ENCODE measurements at places on chromosomes 7 and 10. TPM values are rescaled to one million over a fixed set of nuclear protein-coding genes. Genes with fewer than 3 reads are reported as not detected.

ITGA8 gene
- 2.6 TPM for total RNA-seq

WNT16 gene
- total RNA-seq: 0.16 TPM

KBTBD2 gene
- total RNA-seq: 18.2 TPM

ADCY1 gene
- 0.72 TPM for total RNA-seq

FAM204A gene
- 103 TPM for total RNA-seq

LAMB1 gene
- 332 TPM for total RNA-seq

TAF6 gene
- 42.7 TPM for total RNA-seq

NUTM2E gene
- not detected for total RNA-seq

SFMBT2 gene
- total RNA-seq: 0.25 TPM

STYXL1 gene
- total RNA-seq: 22.2 TPM

NEUROD6 gene
- not detected for total RNA-seq

ASZ1 gene
- not detected for total RNA-seq

AZGP1 gene
- not detected for total RNA-seq

All from fibroblast of the aortic adventitia (primary cell).